ENCODE measurements at places on chromosomes 2 and 18.

GRCh38 chr2:157420771-157421323 lies 23.0 kb downstream of the CYTIP start:
- DNase-seq = peak; percentile 97

DNA sequence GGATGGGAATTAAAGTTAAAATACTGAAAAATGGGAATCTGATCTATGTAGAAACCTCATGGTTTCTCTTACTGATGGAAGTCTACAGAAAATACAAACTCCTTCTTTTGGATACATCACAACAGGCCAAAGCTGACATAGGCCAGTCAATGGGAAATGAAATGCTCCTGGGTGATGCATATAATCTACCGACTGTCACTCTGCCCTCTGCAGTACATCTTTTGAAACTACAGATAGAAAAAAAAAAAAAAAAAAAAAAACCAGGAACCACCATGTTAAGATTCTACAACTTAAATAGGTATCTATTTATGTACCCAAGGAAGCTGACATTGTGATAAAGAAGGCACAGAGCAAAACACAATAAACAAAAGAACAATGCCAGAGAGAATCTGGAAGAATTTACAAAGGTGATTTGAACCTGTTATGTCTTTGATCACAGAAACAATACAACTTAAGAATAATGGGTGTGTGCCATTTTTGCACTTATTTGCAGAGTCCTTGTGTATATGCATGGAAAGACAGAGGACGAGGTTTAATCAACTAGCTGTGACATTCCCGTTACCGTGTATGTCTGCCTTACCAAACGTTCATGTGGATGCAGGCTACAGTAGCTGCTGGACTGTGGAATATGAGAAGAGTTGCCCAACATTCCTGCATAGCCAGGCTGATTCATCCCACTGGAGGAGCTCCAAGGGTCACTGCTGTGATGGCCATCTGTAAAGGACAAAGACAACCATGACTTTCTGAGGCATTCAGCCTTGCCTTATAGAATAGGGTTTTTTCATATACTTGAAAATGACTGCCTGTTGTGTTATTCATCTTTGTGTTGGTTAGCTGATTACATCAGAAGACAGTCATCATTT lies 312.7 kb downstream of the TCF4 start:
- peak; percentile 10 for DNase-seq

DNA sequence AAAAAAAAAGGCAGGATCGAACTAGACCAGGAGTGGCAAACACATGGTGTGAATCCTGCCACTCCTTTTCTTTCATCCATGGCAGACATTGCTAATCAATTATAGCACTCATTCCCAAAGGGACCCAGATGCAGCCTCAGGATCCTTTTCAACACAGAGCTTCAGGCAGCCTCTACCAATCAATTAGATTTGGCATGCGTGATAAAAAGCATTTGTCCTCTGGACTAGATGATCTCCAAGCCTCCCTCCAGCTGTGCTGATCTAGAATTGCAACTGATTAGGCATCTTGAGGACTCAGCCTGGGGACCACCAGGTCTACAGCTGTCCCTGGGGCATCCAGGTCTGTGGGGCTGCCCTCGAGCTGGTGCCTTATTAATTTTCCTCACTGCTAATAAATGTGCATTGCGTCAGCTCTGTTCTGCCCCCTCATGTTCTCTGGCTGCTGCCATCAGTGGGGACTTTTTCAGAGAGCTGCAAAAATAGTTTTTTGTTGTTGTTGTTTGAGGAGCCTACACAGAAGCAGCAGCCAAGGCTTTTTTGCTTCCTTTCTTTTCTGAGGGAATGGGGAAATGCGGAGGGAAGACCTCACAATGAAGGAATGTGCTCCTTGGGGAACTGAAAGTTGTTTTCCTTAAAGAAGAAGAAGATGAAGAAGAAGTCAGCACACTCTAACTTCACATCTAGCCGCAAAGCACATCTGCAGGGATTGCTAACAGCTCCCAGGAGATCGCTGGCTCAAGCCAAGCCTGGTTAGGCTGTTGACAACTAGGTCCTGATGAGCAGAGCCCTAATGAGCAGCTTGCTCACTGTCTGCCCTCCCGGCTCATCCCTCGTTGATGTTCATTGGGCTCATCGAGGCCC lies 8.8 kb upstream of the ATOH8 start:
- no peak for DNase-seq

DNA sequence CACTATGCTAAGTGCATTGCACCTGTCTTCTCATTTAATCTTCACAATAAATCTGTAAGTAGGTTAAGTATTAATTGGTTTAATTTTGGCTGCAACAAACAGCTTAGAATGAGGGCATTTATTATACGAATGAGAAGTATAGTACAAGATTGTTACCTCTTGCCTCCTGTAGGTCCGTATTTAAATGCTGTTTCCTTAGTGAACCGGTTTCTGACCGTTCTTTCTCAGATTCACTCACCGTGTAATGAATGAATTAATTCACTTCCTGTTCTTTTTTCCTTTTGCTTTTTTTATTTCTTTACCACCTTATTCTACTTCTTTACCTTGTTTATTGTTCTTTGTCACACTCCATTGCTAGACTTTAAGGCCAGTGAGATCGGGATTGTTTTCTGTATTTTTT lies 153.8 kb upstream of the RASGRP3 start:
- DNase-seq = no peak

- no peak for DNase-seq
Observed at GRCh38 chr2:133972786-133973185, 281.1 kb upstream of the MGAT5 start.

DNA sequence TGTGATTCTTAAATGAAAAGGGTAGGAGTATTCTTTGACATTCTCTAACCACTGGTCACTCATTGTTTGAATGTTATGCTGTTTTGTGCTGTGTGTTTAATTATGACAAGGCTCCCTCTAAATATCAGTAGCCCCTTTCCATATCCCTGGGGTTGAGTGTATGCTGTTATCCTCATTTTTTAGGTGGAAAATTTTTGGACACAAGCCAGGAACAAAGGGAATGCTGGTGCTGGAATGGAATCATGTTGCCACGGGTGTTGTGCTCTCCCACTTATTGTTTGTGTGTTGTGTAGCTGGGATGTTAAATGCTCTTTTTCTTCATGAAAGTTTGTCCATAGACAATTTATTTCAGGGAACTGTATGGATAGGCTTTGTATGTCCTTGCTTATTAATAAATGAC lies 43.3 kb downstream of the ZNF532 start:
- no peak for DNase-seq

DNA sequence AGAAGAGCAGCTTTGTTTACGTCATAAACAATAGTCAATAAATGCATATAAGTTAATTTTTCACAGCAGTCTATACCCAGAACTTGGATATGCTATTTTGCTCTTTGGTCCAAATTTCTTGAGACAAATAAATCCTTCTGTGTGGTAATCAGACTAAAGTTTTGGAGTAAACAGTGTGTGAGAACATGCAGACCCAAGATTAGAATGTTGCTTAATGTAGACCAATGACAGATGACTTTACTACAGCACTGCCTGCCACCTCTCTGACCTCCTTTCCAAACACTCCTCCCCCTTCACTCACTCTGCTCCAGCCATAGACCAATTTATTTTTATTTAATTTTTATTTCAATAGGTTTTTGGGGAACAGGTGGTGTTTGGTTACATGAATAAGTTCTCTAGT lies 115.3 kb upstream of the TANK start:
- no peak for DNase-seq

DNA sequence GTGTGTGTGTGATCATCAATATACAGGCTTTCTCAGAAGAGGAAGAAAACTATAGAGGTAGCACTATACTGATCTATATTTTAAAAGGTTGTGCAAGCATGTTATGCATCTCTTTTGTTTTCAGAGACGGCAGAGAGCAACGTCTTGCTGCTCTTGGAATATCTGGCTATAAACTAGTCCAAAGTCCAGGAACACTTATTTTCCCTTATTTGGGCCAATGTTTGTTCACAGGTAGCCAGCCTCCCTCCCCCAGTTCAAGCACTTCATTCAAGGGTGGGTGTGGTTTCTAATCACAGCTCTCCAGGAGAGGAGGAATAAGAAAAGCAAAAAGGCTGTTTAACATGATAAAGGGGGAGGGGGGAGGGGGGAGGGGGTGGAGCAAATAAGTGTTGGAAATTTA lies 4.2 kb downstream of the FZD5 start:
- DNase-seq = peak; percentile 50

DNA sequence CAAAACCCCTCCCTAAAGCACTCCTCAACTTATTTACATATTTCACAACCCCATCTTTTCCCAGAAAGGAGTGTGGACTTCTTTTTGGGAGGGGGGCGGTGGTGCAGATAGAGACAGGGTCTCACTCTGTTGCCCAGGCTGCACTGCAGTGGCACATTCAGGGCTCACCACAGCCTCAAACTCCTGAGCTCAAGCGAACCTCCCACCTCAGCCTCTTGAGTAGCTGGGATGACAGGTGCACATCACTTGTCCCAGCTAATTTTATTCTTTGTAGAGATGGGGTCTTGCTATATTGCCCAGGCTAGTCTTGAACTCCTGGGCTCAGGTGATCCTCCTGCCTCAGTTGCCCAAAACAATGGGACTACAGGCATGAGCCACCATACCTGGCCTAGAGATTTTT lies 44.1 kb downstream of the ADCY3 start:
- no peak for DNase-seq

- DNase-seq = no peak
Observed at GRCh38 chr2:239952251-239952650, 72.9 kb downstream of the NDUFA10 start.

DNA sequence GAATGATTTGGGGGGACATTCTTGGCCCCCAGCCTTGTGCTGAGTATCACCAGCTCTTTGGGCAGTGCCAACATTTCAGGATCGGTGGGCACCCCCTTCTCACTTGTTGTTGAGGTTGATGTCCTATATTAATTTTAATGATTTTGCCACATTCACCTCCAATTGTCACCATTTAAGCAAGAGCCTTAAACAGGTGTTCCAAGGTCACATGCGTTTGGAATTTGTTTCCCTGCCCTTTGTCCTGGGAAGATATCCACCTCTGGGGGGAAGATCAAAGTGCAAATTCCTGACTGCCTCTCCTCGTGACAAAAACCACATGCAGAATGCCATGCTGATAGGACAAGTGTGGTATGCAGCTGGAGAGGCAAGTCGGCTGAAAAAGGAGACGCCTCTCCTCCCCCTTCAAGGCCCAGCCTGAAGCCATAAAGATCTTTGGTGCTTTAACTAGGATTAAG lies 72.5 kb upstream of the ID2 start:
- DNase-seq = no peak

GRCh38 chr18:80196528-80197320 lies 50.6 kb downstream of the PARD6G start:
- DNase-seq = no peak

GRCh38 chr2:96832754-96833507 lies 10.9 kb downstream of the ANKRD23 start:
- no peak for DNase-seq

DNA sequence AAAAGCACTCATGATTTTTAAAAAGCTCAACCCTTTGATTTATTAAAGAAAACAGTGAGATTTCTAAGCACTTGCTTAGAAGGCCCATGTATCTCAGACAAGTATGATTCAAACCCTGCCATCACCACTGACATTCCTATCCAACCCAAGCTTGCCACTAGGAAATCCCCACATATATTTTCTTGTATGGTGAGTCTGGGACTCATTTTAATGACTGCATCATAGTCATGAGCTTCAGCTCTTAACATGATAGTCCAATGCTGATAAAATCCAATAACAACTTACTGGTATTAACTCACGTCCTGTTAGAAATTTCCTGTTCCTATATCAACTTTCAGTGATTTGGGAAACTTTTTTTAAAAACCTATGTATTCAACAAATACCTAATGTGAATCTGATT lies 39.4 kb upstream of the NCKAP5 start:
- DNase-seq = no peak

DNA sequence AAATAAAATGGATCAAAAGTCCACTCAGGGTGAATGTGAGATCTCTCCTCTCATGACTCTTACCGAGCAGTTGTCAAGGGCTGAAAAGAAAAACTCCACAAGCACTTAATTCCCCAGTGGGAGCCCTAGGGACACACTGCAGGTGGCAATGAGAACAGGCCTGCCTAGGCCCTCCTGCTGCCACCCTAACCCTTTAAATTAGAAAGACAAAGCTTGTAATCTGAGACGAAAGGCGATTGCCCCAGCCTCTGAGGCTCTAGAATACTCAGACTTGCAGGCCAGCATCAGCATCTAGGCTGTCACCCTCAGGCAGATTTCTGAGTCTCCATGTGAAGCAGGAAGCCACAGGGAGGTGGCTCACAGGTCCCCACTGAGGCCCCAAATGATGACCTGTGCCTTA lies 457.0 kb upstream of the MYT1L start:
- no peak for DNase-seq

DNA sequence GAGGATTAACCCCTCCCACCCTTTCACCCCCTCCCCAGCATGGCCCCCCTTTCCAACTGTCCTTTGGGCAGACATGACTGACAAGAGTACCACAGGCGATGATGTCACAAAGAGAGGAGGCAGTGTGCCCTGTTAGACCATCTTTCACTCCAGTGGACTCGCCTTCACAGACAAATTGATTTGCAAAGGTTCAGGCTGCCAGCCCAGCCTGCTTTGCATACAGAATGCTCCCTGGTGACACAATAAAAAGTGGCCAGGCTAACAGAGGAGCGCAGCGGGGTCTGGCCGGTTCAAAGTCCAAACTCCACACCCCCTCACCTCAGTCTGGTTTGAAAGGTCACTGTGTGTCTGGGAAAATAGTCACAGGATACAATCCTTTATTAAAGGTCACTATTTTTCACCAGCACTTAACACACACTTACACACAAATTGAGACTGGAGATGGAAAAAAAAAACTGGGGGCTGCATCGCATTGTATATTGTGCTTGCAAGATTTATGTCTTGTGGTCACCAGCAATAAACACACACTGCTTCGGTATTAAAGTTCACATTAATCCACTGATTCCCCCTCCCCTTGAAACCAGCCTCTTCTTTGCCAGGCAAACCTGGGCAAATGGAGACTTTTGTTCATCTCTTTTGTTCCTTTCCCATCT lies 236.9 kb downstream of the BCL11A start:
- DNase-seq = no peak

GRCh38 chr2:173523497-173523896 lies 168.8 kb downstream of the CDCA7 start:
- no peak for DNase-seq

DNA sequence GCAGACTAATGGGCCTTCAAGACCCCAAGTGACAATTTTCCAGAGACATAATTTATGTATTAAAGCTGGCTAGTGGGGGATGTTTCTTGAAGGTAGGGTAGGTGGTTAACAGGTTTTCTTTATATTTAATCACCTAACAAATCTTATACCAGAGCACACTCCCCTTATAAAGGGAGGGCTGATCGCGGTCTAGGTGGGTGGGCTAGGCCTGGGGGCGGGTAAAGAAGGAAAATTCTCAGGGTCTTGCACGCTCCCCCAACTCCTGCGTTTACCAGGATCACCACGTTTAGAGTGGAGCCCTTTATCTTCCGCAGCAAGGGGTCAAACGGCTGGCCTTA lies 19.9 kb upstream of the CXXC1 start:
- no peak for DNase-seq

- no peak for DNase-seq
Observed at GRCh38 chr2:88834376-88834775, 142.9 kb downstream of the RPIA start.

- DNase-seq = no peak
Observed at GRCh38 chr2:76075126-76075525, 364.4 kb upstream of the GCFC2 start.

- peak; percentile 57 for DNase-seq
Observed at GRCh38 chr2:101706819-101707177, 9.3 kb downstream of the MAP4K4 start.
